ENCODE measurements at places on chromosomes 5 and 9. TPM values are rescaled to one million over a fixed set of nuclear protein-coding genes. Genes with fewer than 3 reads are reported as not detected.

GRCh38 chr5:82793808-82794419 lies 283.3 kb downstream of the TMEM167A start:
- H3K27ac ChIP-seq: no peak overlapping the region
- H3K27me3 ChIP-seq: no peaks in the 10 kb centered on the region
- DNase-seq: peak; percentile 20
- H3K4me3 ChIP-seq: no peak overlapping the region

Gene FYB1
- total RNA-seq: not detected

DNA sequence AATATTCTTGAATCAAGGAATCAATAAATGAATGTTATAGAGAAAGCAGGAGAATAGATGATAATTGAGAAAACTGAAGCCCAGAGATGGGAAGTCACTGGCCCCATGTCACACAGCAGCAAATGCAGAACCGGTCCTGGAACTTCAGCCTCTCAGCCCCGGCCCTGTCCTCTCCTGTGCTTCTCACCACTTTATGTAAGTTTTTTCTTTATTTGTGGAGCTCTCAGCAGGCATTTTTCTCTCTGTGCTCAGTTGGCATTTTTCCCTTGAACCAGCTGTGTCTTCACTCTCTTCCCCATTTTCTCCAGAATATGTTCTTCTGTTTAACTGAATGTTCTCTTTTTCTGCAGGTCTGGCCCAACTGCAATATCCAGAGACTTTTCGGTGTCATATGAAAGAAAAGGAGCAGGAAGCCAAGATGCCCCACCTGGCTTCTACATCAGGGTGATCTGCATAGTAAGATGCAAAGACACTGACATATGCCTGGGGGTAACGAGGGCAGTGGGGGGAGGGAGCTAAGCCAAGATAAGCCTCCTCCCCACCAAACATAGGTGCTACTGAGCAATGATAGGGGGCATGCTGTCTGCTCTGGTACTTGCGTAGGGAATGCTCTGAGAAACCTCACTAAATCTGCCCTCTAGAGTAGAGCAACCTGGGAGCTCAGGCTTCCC lies 12.8 kb upstream of the LCP2 start:
- no peak overlapping the region for H3K27ac ChIP-seq
- no peaks in the 10 kb centered on the region for H3K4me1 ChIP-seq
- no peaks in the 10 kb centered on the region for H3K36me3 ChIP-seq
- DNase-seq: no peak

DNA sequence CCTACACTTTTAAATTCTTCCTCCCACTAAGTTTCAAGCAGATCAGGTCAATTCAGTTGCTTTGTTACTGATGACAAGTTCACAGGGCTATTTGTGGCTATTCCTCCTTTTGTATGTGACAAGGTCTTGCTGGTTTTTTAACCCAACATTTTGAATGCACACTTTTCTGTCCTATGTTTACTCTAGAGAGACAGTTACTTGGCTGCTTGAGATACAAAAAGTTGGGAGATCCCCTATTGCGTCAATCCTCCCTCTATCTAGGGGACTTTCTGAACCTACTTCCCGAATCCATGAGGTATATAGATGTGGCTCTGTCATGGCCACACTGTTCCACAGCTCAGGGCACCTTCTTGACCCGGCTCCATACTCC lies 386.7 kb downstream of the NTRK2 start:
- no peak for DNase-seq
- H3K36me3 ChIP-seq: no peaks in the 10 kb centered on the region
- no peaks in the 10 kb centered on the region for H3K27me3 ChIP-seq
- H3K4me3 ChIP-seq: no peak overlapping the region

Gene FAM221B
- total RNA-seq: not detected

Gene SMIM33
- total RNA-seq: not detected

DNA sequence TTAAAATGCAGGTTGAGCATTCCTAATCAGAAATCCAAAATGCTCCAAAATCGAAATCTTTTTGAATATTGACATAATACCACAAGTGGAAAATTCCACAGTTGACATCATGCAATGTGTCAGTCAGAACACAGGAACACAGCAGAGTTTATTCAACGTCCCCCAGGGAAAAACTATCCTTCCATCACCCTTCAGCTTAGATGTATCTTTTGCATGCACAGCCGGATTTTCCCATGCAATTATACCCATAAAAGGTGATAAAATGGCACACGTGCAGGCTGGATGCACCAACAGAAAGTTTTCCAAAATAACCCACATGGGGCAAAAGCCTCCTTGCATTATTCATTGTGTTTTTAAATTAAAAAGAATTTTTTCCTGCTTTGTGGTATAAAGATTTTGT lies 71.2 kb downstream of the RAB24 start:
- peaks cover 14% of the 10 kb centered on the region for H3K4me1 ChIP-seq
- H3K27me3 ChIP-seq: no peaks in the 10 kb centered on the region
- H3K27ac ChIP-seq: no peak overlapping the region

Measured in IMR-90 (cell line).